ENCODE measurements at places on chromosomes 13 and 19.

DNA sequence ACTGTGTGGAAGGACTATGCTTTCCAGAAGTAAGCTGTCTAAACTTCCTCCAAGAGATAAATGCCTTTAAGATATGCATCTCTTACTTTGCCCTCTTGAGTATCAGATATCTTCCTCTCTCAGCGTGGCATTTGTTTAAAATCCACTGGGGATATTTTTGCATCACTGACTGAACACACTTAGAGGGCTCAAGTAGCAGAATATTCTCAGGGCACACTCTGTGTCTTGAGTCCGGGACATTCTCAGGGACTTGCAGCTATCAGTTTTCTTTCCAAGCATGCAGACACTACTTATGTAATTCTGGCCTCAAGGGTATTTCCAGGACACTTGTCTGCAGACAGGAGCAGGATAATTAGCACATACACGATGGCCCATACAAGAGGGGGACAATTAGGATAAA is 84.7 kb downstream of the ERCC5 start:
- DNase-seq = no peak

GRCh38 chr13:40379196-40379595 is 287.2 kb downstream of the FOXO1 start:
- no peak for DNase-seq

DNA sequence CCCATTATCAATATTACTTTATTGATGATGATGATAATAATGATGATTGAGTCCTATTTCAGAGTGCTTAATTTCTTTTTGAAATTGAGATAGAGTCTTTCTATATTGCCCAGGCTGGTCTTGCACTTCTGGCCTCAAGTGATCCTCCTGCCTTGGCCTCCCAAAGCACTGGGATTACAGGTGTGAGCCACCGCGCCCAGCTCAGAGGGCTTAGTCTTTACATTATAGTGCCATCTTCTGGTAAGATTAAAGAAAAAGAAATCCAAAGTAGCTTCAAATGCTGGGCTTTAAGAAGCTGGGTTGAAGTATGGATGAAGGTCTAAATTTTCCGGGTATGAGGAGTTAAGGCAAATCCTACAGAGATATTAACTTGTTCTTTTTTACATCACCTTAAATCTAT is 3.4 kb upstream of the ZNF333 start:
- DNase-seq = peak; percentile 39

GRCh38 chr13:51221108-51221507 is 1.1 kb upstream of the FAM124A start:
- DNase-seq = no peak

GRCh38 chr13:103757361-103757760 is 691.1 kb upstream of the SLC10A2 start:
- DNase-seq = no peak

DNA sequence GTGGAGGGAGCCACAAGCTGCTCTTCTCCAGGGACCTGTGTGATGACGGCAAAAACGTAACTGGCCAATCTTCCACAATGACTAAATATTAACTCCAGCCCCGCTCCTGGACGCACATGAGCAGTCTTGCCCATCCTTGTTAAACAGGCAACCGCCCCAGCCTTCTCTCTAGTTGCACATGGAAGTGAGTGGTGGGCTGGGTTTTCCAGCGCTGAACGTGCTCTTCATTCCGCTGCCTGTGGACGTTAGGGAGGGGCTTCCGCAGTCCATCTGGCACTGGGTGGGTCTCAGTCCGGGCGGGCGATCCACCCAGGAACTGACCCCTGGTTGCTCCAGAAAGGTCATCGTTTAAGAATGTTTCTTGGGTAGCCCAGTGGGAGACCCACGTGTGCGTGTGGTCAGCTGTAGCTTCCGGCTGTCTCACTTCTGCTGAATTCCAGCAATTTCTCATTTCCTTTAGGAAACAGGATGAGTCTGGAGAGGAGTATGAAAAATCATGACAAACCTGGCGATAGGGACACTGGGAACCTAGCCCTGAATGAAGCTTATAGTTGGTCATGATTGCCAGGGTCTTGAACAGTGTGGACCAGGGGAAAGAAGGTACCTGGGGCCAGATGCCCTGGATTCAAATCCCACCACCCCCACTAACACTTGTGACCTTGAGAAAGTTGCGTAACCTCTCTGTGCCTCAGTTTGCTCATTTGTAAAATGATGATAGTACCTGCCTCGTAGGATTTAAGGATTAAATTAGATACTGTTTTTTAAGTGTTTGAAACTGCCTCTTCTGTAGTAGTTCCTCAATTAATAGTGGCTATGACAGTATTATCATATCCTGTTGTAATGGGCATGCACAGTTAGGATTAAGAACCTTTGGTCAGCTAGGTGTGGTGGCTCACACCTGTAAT is 92.6 kb downstream of the SIPA1L3 start:
- no peak for DNase-seq

DNA sequence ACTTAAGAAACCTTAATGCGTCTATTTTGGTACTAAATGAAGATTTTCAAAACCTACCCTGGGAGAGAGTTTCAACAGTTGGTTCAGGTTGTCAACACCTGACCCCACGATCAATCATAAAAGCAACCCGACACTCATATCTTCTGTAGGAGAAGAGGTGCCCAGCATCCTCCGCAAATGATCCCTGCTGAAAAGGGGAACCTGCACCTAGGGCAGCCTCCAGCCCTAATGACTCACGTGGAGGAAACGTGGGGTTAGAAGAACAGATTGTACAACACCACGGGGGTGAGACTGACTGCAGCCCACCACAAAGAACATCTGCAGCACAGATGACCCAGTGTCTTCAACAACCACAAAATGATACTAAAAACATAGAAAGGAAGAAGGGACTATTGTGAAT is 116.3 kb downstream of the RAB20 start:
- DNase-seq = no peak

GRCh38 chr13:90751026-90751425 is 596.5 kb upstream of the MIR17HG start:
- no peak for DNase-seq

- no peak for DNase-seq
These were observed 88.2 kb upstream of the TSC22D1 start for GRCh38 chr13:44664308-44664707.

DNA sequence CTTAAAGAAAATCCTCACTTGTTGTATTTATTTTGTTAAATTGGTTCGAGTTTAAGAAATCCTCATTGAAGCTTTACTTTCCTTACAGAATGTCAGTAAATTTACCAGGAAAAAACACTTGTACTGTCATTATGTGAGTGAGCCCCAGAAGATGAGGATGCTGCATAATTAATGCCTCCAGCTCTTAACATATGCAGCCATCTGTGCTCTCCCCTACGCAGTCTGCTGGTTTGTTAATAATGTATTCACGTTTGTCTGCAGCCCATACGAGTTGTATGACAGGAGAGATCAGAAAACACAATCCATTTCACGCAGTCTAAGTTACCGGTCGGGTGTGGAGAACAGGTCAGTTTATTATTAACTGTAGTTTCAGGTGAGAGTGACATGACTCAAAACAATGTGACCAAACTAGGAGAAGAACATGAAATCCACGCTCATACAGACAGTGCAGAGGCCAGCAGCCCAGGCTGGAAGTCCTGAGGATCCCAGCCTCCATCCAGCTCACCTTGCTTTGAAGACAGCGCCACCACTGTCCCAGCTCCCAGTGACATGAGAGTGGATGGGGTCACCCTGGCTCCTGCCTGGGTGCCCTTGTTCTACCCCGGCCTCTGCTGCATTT is 19.8 kb upstream of the ATP11A start:
- DNase-seq = no peak

GRCh38 chr13:43864921-43865320 is 14.6 kb downstream of the CCDC122 start:
- no peak for DNase-seq

GRCh38 chr13:44549476-44549875 is 26.7 kb downstream of the TSC22D1 start:
- DNase-seq = no peak

DNA sequence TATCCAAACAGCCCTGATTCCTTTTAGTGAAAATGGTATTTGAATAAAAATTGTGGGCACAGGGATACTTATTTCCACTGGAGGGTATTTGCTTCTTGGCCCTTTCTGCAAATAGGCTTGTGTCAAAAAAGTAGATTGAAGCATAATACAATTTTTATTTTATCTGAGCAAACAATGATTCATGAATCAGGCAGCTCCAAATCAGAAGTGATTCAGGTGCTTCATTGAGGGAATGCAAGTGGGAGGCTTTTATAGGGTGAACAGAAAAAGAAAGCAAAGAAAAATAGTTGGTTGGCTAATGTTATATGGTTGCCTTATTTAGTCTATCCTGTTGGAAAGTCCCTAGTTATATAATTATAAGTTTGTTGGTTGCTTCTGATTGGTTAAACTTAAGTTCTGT is 117.9 kb downstream of the ITGBL1 start:
- DNase-seq = no peak

DNA sequence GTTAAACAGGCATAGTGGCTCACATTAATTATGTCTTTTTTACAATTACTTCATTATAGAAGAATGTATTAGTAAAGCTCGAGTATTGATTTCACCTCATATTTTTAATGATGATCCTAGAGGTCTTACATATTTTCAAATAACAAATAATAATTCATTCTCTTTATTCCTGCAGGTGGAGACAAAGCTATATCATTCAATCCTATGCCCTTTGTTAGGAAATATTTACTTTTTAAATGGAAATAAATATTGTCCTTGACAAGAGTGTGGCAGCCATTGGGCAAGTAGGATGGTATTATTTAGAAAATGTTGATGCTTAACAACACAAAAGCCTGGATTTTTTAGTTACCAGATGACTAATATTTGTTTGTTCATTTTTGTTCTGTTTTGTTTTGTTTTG is 127.6 kb downstream of the COG6 start:
- DNase-seq = no peak

DNA sequence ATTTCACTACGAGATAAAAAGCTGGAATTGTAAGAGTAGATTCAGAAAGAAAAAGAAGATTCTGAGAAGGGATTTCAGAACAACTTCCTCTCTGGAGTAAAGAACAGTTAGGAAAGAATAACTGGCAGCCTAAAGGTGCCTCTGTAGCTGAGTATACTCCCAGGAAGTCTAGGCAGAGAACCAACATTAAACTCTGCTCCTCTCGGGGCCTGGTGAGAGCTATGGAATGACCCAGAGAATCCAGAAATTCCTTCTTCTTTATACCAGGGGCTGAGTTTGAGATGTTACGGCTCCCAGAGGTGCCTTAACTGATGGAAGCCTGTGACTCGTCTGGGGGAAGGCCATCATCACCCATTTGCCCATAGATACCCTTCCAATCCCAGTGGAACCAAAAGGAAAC is 39.1 kb downstream of the FAM216B start:
- no peak for DNase-seq

GRCh38 chr19:40603071-40603388 is 1.9 kb downstream of the LTBP4 start:
- no peak for DNase-seq

GRCh38 chr19:33758541-33759013 is 38.1 kb upstream of the KCTD15 start:
- no peak for DNase-seq
